Stimulated activated CD4-positive, alpha-beta T cell treated with anti-CD3 and anti-CD28 coated beads, Interleukin-1b, Interleukin-23, amount 100 ng/mL, for 24 hours (primary cell): ENCODE measurements at places on chromosomes 16 and 17.

GRCh38 chr17:72474243-72474642, 353.4 kb downstream of the SOX9 start:
- no peak for DNase-seq

GRCh38 chr17:57945996-57946797, 9.0 kb downstream of the CUEDC1 start:
- DNase-seq: no peak

- DNase-seq: no peak
Observed at GRCh38 chr17:77836557-77837041, 121.9 kb upstream of the TNRC6C start.

- DNase-seq: no peak
Observed at GRCh38 chr17:8002721-8003593, 542 bp downstream of the GUCY2D start.

DNA sequence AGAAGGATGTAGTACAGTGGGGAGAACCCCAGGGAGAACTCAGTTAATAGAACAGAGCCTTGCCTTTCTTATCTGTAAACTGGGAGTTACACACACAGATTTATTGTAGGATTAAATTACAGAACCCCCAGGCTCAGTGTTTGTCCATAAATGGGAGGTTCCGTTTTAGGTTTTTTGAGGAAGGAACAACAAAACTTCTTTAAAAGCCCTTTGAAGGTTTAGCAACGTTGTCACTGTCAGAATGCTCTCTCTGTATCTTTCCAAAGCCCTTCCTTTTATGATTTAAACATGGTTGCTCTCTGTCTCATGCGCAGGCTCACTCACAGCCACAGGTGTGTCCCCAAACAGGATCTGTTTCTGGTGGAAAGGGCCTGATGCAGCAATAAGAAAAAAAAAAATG, 9.4 kb upstream of the GNA13 start:
- no peak for DNase-seq

- DNase-seq: no peak
Observed at GRCh38 chr17:48603959-48604769, 622 bp downstream of the HOXB6 start.

DNA sequence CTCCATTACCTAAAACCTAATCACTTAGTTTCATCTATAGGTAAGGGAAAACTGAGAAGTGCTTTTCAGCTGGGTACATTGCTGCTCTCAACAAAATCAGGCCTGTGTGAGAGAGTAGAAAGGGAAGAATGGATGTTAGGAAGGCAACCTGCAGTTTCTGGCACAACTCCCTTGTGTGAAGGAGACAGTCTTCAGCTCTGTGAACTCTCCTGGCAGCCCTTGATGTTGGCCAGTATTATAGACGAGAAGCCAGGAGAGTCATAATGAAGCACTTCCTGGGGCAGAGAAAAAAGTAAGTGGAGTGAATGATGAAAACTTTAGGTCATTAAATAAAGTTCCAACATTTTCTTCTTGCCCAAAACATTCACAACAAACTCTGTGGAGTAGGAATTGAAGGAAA, 260.1 kb downstream of the IRX3 start:
- no peak for DNase-seq

DNA sequence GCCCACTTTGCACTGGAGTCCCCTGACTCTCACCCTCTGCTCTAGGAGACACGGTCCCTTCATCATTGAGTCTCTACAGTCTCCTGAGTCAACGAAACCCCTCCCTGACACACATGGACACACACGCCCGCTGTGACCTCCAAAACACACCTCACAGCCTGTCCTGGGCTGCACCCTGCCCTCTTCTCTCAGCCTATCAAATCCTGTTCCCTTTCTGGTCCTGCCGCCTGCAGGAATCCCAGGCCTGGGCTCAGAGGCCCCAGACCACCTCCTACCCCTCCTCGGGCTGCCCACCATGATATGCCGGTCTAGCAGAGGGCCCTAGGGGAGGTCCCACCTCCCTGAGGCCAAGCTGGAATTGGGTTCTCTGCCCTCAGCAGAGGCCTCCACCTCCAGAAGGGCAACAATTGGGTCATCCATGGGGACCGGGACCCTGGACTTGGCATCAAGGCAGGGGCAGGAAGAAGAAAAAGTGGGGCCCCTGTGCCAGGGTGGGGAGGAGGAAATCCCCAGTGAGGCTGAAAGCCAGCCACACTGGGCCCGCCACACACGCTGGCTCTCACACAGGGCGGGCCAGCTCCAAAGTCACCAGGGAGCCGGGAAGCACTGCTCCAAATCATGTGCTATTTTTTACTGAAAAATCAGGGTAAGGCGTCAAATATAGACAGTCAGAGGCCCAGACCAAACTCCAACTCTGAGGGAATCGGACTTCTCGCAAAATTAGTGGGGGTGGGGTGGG, 3.4 kb downstream of the PPP1R9B start:
- no peak for DNase-seq

GRCh38 chr16:24978370-24978914, 36.7 kb downstream of the ARHGAP17 start:
- DNase-seq: no peak

DNA sequence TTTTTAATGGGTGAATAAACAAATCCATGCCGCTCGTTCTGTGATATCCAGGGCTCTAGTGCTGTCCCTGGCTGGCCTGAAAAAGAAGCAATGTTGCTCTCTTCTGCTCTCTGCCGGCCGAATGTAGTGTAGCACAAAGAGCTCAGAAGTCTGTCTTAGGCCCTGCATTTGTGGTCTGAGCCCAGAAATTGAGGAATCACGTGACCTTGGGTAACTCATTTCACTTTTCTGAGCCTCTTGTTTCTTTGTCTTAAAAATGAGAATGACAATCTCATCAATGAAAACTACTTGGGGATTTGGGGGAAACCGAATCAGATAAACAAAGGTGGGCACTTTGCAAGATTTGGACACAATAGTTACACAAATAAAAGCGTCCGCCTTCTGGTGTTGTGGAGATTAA, 381.6 kb upstream of the ASIC2 start:
- peak; percentile 26 for DNase-seq

DNA sequence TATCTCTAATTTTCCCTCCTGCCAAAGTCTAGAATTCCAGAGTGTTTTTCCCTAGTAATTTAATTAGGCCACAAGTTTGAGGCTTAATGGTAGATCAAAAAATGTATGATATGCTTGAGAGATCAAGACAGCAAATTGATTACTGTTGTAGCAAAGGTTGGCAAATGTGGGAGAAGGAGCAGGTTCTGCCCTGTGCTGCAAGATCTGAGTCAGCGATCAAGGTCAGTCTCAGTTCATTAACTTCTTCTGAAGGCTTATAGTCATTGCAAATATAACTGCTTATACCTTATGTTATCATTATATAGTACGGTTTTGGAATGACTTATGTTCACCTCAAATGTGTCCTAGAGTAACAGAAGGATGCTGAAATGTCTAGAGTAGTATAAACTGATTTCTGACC, 231.1 kb upstream of the TBX2 start:
- no peak for DNase-seq

DNA sequence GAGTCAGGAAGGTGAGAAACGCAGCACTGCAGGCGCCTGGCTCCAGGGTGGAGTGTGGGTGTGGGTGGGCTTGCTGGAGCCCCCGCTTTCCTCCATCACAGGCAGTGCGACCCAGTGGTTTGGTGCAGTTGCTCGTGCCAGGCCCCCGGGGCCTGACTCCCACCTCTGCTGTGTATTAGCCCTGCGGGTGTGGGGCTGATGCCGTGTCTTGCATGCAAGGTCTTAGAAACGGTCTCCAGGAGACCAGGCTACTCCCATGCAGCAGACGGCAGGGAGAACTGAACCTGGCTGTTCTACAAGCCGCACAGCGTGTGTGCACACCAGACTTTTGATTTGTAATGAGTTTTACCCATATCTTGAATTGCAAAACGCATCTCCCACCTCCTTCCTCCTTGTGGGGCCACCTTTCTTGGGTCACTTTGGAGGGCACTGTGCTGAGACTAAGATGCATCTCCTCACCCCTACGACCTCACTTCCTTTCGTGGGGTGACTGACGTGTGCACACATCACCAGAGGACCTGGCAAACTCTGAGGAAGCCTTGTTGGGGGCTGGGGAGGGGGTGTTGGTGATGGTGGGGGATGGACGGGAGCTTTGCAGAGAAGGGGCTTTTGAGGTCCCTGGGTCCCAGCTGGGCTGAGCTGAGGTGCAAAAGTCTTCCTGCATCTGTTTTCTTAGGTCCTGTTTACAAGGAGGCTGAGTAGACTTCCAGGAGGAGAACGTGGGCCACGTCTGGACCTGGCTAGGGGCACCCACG, 101.8 kb upstream of the TNRC6C start:
- DNase-seq: no peak

GRCh38 chr16:86901483-86901882, 323.1 kb downstream of the FOXL1 start:
- DNase-seq: no peak

- DNase-seq: no peak
Observed at GRCh38 chr17:81037798-81038733, 3.1 kb downstream of the BAIAP2 start.

- DNase-seq: no peak
Observed at GRCh38 chr16:70324998-70325747, 21.5 kb upstream of the DDX19A start.

- no peak for DNase-seq
Observed at GRCh38 chr17:48011405-48012150, 26.0 kb downstream of the COPZ2 start.

- DNase-seq: no peak
Observed at GRCh38 chr16:52567193-52567592, 20.2 kb upstream of the TOX3 start.

DNA sequence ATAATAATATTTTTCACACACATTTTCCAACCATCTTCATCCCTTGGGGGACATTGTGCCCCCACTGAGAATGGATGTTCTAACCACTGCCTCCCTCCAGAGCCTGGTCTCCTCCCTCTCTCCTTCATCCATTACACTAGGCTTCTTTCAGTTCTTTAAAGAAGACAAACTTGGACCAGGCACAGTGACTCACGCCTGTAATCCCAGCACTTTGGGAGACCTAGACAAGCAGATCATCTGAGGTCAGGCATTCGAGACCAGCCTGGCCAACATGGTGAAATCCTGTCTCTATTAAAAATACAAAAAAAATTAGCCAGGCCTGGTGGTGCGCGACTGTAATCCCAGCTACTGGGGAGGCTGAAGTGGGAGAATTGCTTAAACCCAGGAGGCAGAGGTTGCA, 6.5 kb downstream of the ALOX15 start:
- no peak for DNase-seq

GRCh38 chr16:23148513-23149266, 562 bp downstream of the USP31 start:
- peak; percentile 38 for DNase-seq
